ENCODE measurements at places on chromosomes 2 and 18.

DNA sequence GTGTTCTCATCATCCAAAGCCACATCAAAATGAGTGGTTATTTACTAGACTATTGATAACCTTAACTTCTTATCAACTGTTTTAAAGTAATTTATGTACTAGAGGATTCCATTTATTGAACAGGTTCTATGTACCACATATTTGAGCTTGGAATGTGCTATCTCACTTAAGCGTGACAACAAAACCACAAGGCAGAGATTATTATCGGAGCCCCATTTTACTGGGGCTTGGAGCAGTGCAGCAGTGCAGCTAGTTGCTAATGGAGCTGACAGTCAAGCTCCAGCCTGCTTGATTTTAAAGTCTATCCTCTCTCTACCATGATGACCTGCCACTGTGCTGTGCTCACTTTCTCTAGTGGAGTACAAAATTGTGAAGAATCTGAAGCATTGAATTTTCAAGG lies 24.6 kb downstream of the GCG start:
- DNase-seq: no peak

GRCh38 chr2:219675221-219675620 lies 47.8 kb downstream of the SLC4A3 start:
- no peak for DNase-seq

- DNase-seq: no peak
These were observed 95.9 kb upstream of the HDAC4 start for GRCh38 chr2:239496700-239497099.

DNA sequence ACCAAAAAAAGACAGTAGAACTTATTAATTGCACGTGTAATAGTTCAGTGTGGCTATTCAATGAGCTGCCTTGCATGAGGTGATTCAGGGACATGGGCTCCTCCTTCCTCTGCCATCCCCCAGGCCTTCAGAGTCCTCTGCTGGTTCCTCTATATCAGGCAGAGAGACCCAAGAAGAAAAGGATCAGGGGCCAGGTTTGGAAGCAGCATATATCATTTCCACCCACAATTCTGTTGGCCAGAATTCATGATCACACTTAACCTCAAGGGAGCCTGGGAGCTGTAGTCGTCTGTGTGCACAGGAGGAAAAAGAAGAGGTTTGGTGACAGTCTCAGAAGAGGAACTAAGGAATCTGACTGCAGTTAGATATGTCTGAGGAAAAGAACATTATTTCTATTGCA lies 114.0 kb upstream of the GLS start:
- DNase-seq: no peak

DNA sequence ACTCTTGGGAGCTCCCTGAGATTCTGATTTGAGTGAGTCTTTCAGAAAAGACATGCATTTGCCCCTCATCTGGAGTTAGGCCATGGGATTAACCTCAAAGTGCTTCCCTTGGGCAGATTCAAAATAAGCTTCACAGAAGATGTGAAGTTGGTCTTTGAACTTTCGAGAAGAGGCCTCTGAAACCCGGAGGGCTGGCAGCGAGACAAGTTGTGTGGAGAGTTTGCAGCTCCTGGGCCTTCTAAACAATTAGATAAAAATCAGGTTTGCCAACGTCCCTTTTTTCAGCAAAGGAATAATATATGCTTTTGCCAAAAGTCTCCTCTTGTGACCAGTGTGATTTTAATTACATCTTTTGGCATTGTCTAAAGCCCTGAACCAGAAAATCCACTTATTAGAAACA lies 489.7 kb downstream of the SOX11 start:
- no peak for DNase-seq

DNA sequence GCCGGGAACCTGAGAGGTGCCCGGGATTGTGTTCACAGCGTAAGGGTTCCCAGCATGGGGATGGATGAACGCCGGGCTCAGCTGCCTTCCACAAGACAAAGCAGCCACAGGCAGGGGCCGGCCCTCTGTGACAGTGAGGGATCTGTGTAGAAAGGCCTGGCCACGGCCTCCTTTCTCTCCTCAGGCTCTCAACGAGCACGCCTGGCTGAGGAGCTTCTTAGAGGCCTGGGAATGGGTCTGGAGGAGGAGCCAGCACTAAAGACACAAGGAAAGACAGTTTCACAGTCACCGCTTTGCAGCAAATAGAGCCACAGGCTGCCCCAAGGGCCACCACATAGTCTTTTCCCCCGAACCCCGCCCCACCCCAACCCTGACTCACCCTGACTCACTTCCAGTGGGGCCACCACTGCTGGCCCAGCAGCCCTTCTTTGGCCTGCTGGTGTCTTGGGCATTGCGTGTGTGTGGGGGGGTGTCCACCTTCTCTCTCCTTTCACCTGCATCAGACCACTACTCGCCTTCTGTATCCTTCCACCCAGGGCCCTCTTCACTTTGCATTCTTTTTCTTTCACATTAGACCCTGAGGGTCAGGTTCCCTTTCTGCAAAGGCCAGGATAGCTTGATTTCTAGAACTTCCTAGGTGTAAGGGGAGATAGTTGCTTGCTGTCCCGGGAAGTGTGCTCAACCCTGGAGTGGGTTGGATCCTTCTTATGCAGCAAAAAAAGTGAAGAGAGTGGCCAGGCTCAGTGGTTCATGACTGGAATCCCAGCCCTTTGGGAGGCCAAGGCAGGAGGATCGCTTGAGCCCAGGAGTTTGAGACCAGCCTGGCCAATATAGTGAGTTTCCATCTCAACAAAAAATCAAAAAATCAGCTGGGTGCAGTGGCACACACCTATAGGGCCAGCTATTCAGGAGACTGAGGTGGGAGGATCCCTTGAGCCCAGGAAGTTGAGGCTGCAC lies 19.3 kb upstream of the HPCAL1 start:
- peak; percentile 48 for DNase-seq

GRCh38 chr2:28389399-28390240 lies 3.0 kb upstream of the FOSL2 start:
- DNase-seq: no peak

Measured in fibroblast of pulmonary artery (primary cell).